Sigmoid colon (tissue), 7 donors: ENCODE measurements at places on chromosomes 2 and 18. TPM values are rescaled to one million over a fixed set of nuclear protein-coding genes. Genes with fewer than 3 reads are reported as not detected.

The XIRP2 gene
- polyA plus RNA-seq: 1.8 TPM

The COX5B gene
- polyA plus RNA-seq: 842 TPM

The HNMT gene
- 47.6 TPM for polyA plus RNA-seq

The REG3G gene
- 0.12 TPM for polyA plus RNA-seq

The NT5C1B gene
- polyA plus RNA-seq: not detected

The STPG4 gene
- 0.12 TPM for polyA plus RNA-seq

The GALNT14 gene
- polyA plus RNA-seq: not detected

The TBC1D8 gene
- 6.2 TPM for polyA plus RNA-seq

The ABCB11 gene
- polyA plus RNA-seq: 0.46 TPM

The CGREF1 gene
- not detected for polyA plus RNA-seq

The LYPD1 gene
- 1.7 TPM for polyA plus RNA-seq

The ADAM23 gene
- 0.23 TPM for polyA plus RNA-seq

The KYNU gene
- 1.2 TPM for polyA plus RNA-seq
